ENCODE measurements at places on chromosomes 5 and 9. TPM values are rescaled to one million over a fixed set of nuclear protein-coding genes. Genes with fewer than 3 reads are reported as not detected.

DNA sequence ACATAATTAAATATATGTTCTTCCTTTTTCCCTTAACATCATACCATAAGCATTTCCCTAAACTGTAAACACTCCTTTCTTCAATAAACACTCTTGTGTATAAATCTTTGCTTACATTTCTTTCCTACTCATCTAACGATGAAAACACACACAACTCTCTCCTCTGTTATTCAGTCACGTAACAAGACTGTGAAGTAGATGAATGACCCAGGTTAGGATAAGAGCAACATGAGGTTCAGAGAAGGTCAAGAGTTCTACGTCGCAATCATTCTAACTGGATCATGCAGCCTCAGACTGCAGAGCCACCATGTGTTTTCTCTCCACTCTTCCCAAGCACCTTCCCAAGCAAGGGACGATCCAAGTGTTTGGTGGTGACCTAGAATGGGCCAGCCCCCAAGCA is 70.5 kb upstream of the SPTLC1 start:
- H3K27ac ChIP-seq = no peak overlapping the region
- no peaks in the 10 kb centered on the region for H3K36me3 ChIP-seq
- no peak for DNase-seq
- H3K4me3 ChIP-seq = no peak overlapping the region

DNA sequence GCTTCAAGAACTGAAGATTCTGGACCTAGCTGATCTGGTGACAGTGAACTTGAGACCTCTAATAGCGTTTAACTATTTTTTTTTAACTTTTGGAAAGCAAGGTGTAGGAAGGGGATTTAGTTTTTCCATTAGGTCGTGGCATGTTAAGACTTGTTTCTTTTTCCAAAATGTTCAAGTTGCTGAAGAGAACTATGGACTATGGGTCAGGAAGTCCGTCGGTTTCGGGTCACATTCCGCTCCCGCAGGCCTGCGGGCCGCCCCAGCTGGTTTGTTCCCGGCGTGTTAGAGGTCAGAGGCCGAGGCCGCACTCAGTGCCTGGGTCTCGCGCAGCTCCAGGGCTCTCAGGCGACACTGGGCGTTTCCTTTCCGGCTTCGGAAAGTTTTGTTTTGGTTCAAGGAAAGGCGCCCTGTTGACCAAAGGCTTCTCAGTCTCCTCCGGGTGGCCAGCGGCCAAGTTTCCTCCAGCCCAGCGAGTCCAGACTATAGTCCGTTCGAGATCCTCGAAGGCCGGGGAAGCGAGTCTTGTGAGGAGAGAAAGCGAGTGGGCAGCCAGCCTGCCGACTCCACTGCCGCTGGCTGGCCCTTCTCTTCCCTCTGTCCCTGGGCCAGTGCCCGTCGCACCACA is 586 bp upstream of the FCHO2 start:
- DNase-seq = peak; percentile 75
- H3K27ac ChIP-seq = peak overlapping the region; percentile 99
- H3K27me3 ChIP-seq = no peaks in the 10 kb centered on the region
- peaks cover 4% of the 10 kb centered on the region for H3K4me1 ChIP-seq

Gene PCDHB5
- 15.3 TPM for total RNA-seq

- H3K36me3 ChIP-seq = no peaks in the 10 kb centered on the region
- H3K4me1 ChIP-seq = no peaks in the 10 kb centered on the region
- no peak overlapping the region for H3K4me3 ChIP-seq
- H3K27me3 ChIP-seq = no peaks in the 10 kb centered on the region
- H3K27ac ChIP-seq = no peak overlapping the region
These were observed 122.9 kb downstream of the KDM4C start for GRCh38 chr9:6880626-6881025.

DNA sequence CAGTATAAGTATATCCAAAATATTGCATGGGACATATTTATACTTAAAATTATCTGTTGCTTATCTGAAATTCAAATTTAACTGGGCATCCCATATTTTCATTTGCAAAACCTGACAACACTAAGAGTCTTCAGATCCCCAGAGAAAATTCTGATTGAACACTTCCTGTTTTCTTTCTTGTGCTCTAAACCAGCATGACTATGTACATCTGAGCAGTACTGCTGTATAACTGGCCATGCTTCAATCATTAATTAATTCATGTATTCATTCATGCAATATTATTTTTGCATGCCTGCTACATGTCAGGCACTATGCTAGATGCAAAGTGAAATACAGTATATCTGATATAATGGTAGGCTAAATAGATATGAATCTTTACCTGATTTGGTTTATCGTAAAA is 461.2 kb downstream of the TLR4 start:
- no peak overlapping the region for H3K4me3 ChIP-seq
- no peaks in the 10 kb centered on the region for H3K36me3 ChIP-seq
- H3K4me1 ChIP-seq = no peaks in the 10 kb centered on the region
- H3K27me3 ChIP-seq = no peaks in the 10 kb centered on the region

DNA sequence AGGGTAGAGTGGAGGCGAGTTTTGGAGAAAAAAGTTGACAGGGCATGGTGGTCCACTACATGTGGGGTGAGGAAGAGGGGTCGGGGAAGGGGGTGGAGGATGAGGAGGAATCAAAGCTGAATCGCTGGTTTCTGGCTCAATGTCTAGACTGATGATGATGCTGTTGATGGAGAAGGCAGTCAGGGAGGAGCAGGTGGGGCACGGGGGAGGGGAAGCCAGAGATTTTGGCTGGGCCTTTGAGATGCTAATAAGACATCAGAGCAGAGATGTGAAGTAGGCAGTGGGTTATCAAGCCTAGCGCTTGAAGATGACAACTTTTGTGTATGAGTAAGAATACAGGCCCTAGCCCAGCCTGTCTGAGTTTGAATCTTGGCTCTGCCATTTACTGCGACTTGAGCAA is 32.4 kb upstream of the TTC23L start:
- H3K27ac ChIP-seq = no peak overlapping the region
- H3K27me3 ChIP-seq = no peaks in the 10 kb centered on the region
- no peaks in the 10 kb centered on the region for H3K4me1 ChIP-seq
- no peak overlapping the region for H3K4me3 ChIP-seq
- H3K36me3 ChIP-seq = no peaks in the 10 kb centered on the region

Gene GFI1B
- not detected for total RNA-seq

DNA sequence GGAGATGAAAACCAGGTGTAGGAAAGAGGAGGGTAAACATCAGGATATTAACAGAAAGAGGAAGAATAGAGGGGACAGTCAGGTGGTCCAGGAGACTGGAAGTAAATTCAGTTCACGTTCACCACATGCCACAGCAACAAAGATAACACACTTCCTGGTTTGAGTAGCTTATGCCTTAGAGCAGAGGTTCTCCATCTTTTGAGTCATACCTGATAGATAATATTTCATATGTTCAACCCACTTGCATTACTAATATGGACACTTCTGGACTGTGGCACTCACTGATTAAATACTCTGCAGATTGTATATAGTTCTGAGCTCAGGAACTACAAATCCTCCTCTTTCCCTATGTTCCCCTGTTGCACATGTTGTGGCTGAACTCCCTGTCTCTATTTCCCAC is 179.9 kb upstream of the NR3C1 start:
- H3K4me1 ChIP-seq = no peaks in the 10 kb centered on the region
- no peak overlapping the region for H3K4me3 ChIP-seq
- DNase-seq = no peak

GRCh38 chr9:114855488-114855887 is 49.6 kb upstream of the TNFSF15 start:
- H3K4me1 ChIP-seq = no peaks in the 10 kb centered on the region
- H3K36me3 ChIP-seq = no peaks in the 10 kb centered on the region
- DNase-seq = no peak
- no peak overlapping the region for H3K27ac ChIP-seq
- no peaks in the 10 kb centered on the region for H3K27me3 ChIP-seq

Gene LRRTM2
- 0.92 TPM for total RNA-seq

DNA sequence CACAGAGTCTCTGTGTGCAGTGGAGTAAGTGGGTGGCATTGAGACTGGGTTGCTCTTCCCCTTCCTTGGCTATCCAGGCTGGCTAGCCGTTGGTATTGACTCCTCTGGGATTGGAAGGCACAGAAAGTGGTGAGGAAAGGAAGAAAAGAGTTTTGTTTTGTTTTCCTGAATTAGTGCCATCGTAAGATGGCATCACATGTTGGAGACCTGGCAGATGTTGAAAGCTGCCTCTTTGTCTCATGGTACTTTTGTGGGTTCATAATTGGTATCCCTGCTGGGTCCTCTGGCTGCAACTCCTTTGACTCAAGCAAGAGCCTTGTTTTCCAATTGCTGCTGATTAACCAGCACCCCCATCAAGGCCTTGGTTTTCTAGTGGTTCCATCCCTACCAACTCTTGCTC is 293.8 kb downstream of the PDE4D start:
- H3K36me3 ChIP-seq = no peaks in the 10 kb centered on the region
- H3K27me3 ChIP-seq = no peaks in the 10 kb centered on the region
- no peaks in the 10 kb centered on the region for H3K4me1 ChIP-seq
- no peak overlapping the region for H3K27ac ChIP-seq
- no peak for DNase-seq

DNA sequence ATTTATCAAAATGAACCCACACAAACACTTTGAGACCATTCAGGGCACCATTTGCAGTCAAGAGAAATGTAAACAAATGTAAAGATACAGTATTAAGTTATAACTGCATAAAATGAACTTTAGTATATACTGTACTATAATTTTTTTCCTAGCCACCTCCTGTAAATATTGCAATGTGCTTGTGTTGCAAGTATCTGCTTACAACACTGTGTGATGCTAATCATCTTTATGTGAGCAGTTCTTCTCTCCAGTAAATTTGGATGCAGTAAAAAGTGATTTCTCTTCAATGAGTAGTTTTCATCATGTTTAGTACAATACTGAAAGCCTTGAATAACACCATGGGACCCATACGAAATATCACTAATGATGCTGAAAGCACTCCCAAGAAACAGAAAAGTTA is 9.4 kb downstream of the G3BP1 start:
- no peak for DNase-seq
- H3K36me3 ChIP-seq = no peaks in the 10 kb centered on the region
- no peaks in the 10 kb centered on the region for H3K27me3 ChIP-seq
- no peak overlapping the region for H3K4me3 ChIP-seq
- H3K4me1 ChIP-seq = peaks cover 9% of the 10 kb centered on the region

DNA sequence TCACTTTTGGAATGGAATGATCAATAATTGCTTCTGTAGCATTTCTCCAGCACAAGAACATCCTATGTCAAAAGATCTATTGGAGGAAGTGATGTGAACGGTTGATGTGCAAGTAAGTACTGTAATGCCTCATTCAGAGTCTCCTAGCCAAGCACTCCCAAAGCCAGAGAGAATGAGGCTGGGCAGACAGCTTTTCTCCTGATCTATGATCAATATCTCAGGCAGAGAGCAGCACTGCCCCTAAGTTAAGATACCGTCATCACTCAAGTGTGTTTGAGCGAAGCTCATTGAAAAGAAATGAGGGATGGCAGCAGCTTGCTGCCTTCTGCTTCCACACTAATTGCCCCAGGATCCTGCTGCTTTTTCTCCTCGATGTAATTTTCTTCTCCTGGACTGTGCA is 324.1 kb upstream of the GRAMD2B start:
- no peak for DNase-seq
- no peaks in the 10 kb centered on the region for H3K36me3 ChIP-seq
- H3K4me1 ChIP-seq = no peaks in the 10 kb centered on the region
- H3K4me3 ChIP-seq = no peak overlapping the region

Gene NR5A1
- 50.2 TPM for total RNA-seq

- no peaks in the 10 kb centered on the region for H3K27me3 ChIP-seq
- H3K4me3 ChIP-seq = no peak overlapping the region
These were observed 337.1 kb upstream of the PANK3 start for GRCh38 chr5:168916266-168916665.

GRCh38 chr5:909086-909485 is 16.4 kb downstream of the TRIP13 start:
- no peaks in the 10 kb centered on the region for H3K36me3 ChIP-seq
- peak; percentile 9 for DNase-seq
- H3K27ac ChIP-seq = no peak overlapping the region
- no peaks in the 10 kb centered on the region for H3K4me1 ChIP-seq

Gene PCDHGA8
- total RNA-seq = 4.0 TPM

Gene PCDHGB4
- total RNA-seq = 9.3 TPM

- no peak overlapping the region for H3K4me3 ChIP-seq
- H3K4me1 ChIP-seq = peaks cover 2% of the 10 kb centered on the region
- no peak overlapping the region for H3K27ac ChIP-seq
- no peaks in the 10 kb centered on the region for H3K36me3 ChIP-seq
- DNase-seq = no peak
These were observed 128.3 kb downstream of the GPBP1 start for GRCh38 chr5:57302164-57302563.

DNA sequence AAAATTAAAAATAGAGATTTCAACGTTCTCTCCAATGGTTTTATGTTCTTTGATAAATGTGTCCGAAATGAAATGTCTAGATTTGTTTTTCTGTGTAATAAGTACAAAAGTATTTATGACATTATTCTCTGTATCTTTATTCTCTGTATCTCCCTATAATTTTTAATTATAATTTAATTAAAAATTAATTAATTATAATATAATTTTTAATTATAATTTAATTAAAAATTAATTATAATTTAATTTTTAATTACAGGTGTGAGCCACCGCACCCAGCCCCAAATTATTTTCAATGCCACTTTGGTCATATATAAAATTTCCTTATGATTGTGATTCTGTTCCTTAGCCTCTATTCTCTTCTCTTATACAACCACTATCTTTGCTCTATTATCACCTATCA is 28.2 kb downstream of the SPATA31C2 start:
- H3K4me3 ChIP-seq = no peak overlapping the region
- no peak for DNase-seq
- H3K36me3 ChIP-seq = no peaks in the 10 kb centered on the region

Gene GLRA1
- total RNA-seq = not detected

Gene ASS1
- total RNA-seq = 238 TPM

DNA sequence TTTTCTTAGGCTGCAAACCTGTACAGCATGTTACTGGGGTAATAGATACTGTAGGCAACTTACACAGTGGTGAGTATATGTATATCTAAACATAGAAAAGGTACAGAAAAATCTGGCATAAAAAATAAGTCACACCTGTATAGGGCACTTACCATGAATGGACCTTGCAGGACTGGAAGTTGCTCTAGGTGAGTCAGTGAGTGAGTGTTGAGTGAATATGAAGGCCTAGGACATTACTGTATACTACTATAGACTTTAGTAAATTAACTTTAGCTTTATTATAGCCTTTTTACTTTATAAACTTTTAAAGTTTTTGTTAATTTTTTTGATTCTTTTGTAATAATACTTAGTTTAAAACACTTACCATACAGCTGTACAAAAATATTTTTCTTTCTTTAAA is 51.3 kb downstream of the DENND4C start:
- peaks cover 2% of the 10 kb centered on the region for H3K4me1 ChIP-seq
- H3K27ac ChIP-seq = no peak overlapping the region
- H3K27me3 ChIP-seq = no peaks in the 10 kb centered on the region
- H3K36me3 ChIP-seq = no peaks in the 10 kb centered on the region
- DNase-seq = no peak
- no peak overlapping the region for H3K4me3 ChIP-seq

Gene OBP2B
- total RNA-seq = not detected

Gene CDHR2
- total RNA-seq = 2.0 TPM

Gene SPATA6L
- 3.4 TPM for total RNA-seq

Gene PDE4D
- total RNA-seq = 8.4 TPM
